ENCODE measurements at places on chromosomes 6 and 20.
A peak's percentile ranks its signal among the peaks of the same experiment; 100 is the strongest.

DNA sequence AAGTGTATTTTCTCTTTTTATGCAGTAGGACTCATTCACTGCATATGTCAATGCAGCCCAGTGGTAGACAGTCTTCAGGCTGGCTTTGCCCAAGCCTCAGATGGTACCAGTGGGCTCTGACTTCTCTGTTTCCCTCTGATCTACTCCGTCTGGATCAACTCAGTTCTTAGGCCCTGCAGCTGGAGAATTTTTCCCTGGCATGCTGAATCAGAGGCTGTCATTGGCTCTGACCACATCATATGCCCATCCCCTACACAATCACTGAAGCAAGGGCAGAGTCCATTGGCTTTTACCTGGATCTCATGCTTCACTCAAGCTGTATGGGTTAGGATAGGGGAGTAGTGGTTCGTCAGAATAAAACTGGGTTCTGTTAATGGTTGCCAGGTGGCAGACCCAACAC is 57.8 kb downstream of the KIZ start:
- no peak for DNase-seq

- no peak for DNase-seq
Measured at GRCh38 chr6:169490246-169490641, 211.6 kb downstream of the WDR27 start.

- DNase-seq, result no peak
Measured at GRCh38 chr6:81214414-81215091, 537.9 kb downstream of the TENT5A start.

DNA sequence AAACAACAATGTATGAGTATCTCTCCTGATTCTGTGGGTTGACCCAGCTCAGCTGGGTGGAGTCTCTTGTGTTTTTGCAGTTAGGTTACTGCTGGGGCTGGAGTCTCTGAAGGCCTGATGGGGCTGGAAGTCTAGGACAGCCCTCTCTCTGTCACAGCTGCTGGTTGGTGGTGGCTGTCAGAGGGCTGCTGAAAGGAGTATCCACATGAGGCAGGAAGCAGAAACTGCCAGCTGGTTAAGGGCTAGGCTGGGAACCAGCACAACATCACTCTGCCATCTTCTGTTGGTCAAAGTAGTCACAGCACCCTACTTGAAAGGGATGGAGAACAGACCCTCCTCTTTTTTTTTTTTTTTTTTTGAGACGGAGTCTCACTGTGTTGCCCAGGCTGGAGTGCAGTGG is 10.0 kb upstream of the PACSIN1 start:
- no peak for DNase-seq

- DNase-seq, result no peak
Measured at GRCh38 chr20:36116807-36117441, 37.6 kb upstream of the EPB41L1 start.

- DNase-seq, result peak; percentile 11
Measured at GRCh38 chr6:16199804-16200203, 38.6 kb upstream of the GMPR start.

Data from NCI-H1694 treated with DMSO at 0.1 percent for 48 hours (cell line).